ENCODE measurements at places on chromosomes 13 and 19.

DNA sequence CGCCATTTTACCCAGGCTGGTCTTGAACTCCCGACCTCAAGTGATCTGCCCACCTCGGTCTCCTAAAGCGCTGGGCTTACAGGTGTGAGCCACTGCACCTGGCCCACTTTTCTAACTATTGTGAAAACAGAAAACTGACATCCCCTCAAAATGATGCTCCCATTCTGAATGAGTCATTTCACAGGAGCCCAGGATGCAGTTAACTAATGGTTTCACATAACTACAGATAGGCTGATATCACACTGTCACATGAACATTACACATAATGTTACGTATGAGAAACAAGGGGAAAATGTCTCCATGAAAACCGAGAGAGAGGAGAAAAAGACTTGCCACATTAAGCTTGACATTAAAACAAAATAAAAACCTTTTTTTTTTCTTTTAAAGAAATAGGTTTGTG, 37.5 kb downstream of the N4BP2L2 start:
- no peak for DNase-seq

DNA sequence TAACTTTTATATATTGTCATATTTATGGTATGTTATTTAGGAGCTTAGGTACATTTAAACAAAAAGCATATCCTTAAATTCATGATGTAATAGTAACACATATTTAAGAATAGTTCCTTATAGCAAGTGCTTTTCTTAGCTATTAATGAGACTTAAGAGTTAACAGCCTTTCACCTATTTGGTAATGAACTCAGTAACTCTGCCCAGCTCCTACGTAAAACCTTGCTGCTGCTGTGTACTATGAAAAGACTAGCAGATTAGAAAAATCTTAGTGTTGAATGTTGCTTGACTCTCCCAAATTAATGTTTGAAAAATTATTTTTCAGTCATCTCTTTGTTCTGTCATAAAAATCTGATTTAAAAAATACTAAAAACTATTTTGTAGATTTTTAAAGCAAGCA, 6.9 kb downstream of the GPR180 start:
- DNase-seq = no peak

DNA sequence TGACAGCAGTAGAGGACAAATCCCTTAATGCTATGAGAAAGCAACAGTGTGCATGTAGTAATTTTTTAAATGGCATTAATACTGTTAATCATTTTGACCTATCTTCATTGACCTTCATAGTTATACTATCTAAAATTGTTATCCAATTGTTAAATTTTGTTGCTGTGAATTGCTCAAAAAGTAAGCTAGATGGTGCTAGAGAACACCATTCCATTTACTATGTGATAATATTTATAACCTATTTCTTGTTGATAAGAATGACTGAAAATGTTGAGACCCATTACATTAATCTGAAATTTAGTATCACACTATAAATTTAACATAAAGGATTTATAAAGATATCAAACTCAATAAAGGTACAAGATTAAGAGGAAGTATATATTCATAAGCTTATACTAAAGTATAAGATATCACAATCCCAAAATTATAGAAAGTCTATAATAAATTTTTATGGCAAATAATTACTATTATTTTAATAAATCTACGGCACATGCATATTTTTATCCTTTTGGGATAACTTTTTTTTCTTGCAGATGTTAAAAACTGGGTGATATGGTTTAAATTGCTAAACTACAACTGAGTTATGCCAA, 1573.3 kb downstream of the PCDH9 start:
- DNase-seq = peak; percentile 3

GRCh38 chr13:68264692-68265091, 1034.6 kb upstream of the PCDH9 start:
- no peak for DNase-seq

GRCh38 chr19:19464339-19465098, 50.8 kb downstream of the TSSK6 start:
- DNase-seq = peak; percentile 62

- DNase-seq = peak; percentile 79
These were observed 21.9 kb upstream of the ZNF432 start for GRCh38 chr19:52070496-52070895.

GRCh38 chr13:98533912-98534311, 43.0 kb downstream of the STK24 start:
- DNase-seq = no peak

- DNase-seq = no peak
These were observed at the start of gene KHSRP for GRCh38 chr19:6424195-6424938. KHSRP (minus strand) TSS chr19:6424811; CDS start chr19:6424701, 110 bp downstream.

GRCh38 chr13:87003265-87003664, 667.9 kb upstream of the SLITRK5 start:
- DNase-seq = no peak

GRCh38 chr19:32631381-32631780, 43.6 kb downstream of the ANKRD27 start:
- no peak for DNase-seq

GRCh38 chr13:112799394-112799793, 109.6 kb downstream of the ATP11A start:
- no peak for DNase-seq

DNA sequence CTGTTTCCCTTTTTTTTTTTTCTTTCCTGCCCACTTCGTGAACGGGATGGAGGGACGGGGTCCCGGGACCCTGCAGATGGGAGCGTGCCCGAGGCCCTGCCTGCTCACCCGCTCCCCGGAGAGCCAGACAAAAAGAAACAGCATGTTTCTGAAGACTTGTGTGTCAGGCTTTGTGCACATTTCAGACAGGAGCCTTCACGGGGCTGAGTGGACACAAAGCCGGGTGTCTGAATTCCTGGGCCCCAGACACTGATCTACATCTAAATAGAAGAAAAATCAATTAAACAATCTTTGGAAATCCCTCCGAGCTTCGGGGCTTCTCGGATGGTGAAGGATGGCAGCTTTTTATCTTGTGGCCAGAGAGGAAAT, 4.2 kb downstream of the PGPEP1 start:
- DNase-seq = no peak

DNA sequence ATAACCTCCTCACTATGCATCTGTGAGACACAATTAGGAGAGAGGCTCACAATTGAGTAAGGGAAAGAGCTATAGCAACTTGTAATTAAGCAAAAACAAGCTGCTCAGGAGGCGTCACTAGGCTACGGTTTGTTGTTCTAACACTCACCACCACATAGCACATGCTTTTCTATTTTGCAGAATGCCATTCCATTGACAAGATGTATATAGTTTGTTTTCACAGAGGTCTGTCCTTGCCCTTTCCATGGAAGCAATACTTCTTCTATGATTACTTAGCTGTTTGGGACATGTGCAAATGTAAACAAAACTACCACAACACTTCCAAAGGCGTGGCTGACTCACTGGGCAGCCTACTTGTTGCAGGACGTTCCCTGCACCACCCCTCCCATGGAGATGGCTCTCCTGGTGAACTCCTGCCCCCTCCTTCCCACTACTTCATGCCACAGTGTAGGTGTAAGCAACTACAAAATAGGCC, 33.9 kb upstream of the FAM216B start:
- peak; percentile 96 for DNase-seq

- no peak for DNase-seq
These were observed 64.6 kb upstream of the RAP2A start for GRCh38 chr13:97369261-97369893.

- no peak for DNase-seq
These were observed 424.2 kb downstream of the KCTD12 start for GRCh38 chr13:76461999-76462398.

DNA sequence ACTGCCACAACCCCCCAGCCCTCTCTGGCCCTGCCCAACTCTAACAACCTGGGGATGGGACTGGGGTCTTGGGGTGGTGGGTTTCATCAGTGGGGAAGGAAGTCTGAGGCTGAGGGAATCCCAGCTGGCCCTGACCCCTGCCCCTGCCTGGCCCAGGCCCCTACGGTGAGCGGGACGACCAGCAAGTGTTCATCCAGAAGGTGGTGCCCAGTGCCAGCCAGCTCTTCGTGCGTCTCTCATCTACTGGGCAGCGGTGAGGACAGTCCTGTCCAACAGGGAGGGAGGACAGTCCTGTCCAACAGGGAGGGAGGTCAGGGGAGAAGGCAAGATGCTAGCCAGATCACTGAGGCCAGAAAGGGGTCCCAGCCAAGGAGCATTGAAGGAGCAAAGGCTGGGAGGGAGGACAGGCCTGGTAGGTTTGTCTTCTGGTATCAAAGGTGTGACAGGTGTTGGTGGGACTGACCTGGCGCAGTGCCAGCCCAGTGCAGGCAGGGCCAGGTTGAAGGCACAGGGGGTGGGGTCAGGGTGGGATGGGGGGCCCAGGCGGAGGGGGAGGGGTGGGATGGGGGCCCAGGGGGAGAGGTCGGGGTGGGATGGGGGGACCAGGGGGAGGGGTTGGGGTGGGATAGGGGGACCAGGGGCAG, 12.1 kb upstream of the LTBP4 start:
- DNase-seq = no peak

- no peak for DNase-seq
These were observed 2.1 kb downstream of the RPL18A start for GRCh38 chr19:17861542-17862402.

GRCh38 chr19:34082289-34083077, 89.8 kb upstream of the LSM14A start:
- no peak for DNase-seq

- peak; percentile 36 for DNase-seq
These were observed 53.2 kb upstream of the EEF1AKMT1 start for GRCh38 chr13:20826843-20827560.

DNA sequence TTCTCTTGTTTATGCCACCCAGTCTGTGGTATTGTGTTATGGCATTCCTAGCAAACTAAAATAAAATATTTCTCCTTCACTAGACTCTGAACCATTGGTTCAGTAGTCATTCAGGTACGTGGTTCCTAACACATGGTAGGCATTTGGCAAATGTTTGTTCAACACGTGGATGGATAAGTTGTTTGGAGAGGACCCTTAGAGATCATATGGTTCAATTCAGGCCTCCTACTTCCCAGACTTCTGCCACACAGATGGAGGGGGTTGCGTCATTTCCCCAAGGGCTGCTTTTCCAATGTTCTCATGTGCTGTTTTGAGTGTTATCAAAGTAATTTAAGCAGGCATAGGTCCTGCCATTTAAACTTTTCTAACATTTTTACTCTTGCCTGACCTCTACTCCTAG, 6.7 kb downstream of the CXCL17 start:
- DNase-seq = no peak

GRCh38 chr13:102580552-102581169, 16.1 kb upstream of the TPP2 start:
- DNase-seq = peak; percentile 30

GRCh38 chr19:3470500-3471128, 9.7 kb downstream of the SMIM24 start:
- DNase-seq = no peak

DNA sequence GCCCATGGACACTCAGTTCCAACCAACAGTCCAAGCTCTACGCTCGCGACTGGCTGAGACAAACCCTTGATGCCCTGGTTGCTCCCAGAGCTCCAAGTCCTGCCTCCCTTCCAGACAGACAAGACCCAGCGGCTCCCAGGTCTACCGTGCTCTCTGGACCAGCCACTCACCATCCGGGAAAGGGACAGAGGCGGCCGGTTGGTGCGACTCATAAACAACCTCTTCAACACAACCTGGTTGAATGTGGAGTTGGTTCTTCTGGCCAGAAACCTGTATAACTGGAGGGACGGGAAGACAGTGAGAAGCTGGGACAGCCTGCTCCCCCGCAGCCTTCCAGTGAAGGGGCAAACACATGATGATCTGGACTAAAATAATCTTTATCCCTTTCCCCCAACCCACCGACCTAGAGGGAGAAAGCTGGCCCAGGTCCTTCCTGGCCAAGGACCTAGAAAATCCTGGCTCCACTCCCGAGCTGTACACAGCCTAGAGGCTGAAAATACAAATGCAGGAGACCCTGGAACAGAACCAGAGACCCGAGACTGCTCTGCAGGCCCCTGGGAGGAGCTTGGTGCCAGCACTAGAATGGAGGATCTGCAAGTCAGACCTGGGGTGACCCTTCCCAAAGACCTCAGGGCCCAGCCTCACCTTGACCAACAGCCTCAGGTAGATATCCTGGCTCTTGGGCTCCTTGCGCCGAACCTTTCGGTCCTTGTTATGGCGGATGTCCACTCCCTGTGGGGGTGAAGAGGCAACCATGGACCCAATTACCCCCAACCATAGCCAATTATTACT, 1.6 kb downstream of the RPL18 start:
- no peak for DNase-seq

DNA sequence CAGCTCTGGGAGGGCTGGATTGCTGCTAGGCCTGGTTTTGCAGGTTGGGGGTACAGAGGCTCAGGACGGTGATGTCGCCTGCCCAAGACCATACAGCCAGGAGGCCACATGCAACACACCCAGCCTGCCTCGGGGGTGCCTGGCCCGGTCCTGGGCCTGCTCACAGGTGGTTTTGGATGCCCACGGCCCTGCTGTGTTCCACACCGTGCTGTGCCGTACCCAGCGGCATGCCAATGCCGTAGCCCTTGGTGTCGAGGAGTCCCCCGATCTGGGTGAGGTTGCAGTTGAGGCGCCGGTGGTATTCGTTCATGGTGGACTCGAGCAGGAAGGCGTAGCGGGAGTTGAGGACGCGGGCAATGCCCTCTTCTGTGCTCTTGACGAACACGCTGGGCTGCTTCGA, 11.5 kb upstream of the ATP1A3 start:
- no peak for DNase-seq

GRCh38 chr13:48979892-48980291, 4.2 kb downstream of the FNDC3A start:
- DNase-seq = no peak

DNA sequence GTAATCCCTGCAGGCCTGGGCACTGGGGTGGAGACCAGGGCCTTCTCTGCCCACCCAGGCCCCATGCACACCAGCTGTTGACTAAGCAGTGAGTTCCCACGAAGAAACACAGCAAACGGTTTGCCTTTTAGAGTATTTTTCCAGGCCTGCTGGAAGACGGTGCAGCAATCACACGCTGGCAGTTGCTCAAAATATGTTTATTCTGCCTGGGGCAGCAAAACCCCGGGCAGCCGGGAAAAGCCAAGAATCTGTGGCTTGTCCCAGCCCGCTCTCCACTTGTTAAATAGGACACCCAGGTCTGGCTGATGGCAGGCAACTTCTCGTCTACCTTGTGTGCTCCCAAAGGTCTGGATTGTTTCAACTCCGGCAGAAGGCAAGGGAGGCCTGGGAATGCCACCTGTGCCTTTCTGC, 40.8 kb downstream of the GGACT start:
- no peak for DNase-seq

- peak; percentile 23 for DNase-seq
These were observed 16.3 kb downstream of the CILP2 start for GRCh38 chr19:19554074-19555023.

DNA sequence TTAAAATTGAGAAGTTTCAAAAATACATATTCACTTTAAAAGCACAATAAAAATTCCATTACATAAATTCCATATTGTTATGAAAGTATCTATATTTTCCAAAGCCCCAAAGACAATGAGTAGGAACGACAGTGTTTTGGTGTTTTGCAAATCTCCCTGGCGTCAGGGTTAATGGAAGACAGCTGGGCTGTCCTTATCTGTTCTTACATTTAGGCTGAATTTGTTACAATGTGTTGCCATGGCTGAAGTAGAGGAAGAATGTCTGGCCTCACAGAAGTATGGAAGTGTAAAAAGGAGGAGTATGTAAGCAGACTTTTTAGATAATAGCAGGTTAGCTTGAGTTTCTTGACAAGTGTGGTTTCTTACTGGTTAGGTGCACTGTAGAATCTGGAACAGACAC, 124.4 kb upstream of the SPATA13 start:
- peak; percentile 47 for DNase-seq

Measured in astrocyte (in vitro differentiated cells and primary cell).